ENCODE measurements at places on chromosomes 2 and 18.

- DNase-seq: no peak
These were observed 926.4 kb upstream of the FANCL start for GRCh38 chr2:59167514-59167913.

- DNase-seq: no peak
These were observed 81.3 kb upstream of the SETBP1 start for GRCh38 chr18:44599412-44599811.

DNA sequence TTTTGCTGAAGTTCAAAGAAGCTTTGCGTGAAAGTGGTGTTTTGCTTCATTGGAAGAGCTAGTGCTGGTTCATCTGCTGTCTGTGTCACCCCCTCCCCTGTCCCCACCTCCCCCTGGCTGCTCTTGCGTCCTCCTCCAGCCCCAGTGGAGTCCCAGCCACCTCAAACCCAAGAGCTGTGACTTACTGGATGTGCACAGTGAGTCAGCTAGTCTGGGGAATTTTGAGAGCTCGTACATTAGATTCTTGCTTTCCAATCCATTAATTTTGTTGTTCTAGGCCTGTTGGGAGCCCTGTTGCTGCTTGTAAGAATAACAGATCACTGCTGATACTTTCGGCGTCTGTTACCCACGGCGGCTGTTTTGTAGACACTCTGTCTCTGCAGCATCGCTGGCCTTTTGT, 412.1 kb downstream of the TSN start:
- no peak for DNase-seq

DNA sequence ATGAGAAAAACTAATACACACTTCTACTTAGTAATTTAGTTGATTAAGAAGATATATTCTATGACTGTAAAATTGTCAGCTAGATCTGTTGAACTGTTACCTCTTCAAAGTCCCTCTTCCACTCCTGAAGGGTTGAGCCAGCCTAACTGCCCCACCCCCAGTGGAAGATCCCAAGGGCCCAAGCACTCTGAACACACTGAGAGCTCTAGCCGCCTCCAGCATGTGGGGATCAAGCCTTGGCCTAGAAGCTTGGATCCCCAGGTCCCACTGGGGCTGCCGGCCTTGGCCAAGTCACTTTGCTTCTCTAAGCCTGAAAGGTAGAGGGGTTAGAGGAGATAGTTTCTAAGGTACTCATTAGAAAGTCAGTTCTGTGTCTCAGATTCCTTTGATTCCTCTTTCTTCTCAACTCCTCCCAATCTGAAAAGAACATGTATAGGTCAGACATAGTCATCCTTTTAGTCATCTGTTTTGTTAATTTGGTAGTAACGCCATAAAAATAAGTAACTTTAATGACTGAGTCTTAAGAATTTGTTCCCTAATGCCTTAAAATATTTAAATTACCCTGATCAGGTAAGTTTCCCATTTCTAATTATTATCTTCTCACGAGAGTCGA, 5.6 kb downstream of the CPSF3 start:
- no peak for DNase-seq

GRCh38 chr2:39545957-39546356, 108.9 kb upstream of the MAP4K3 start:
- DNase-seq: no peak

GRCh38 chr2:60095202-60095815, 458.1 kb downstream of the BCL11A start:
- DNase-seq: no peak

GRCh38 chr18:59620381-59620780, 76.8 kb downstream of the CCBE1 start:
- DNase-seq: no peak

GRCh38 chr2:59711121-59711520, 842.3 kb downstream of the BCL11A start:
- DNase-seq: no peak

- DNase-seq: no peak
These were observed 140.7 kb downstream of the WDSUB1 start for GRCh38 chr2:159145745-159146354.

DNA sequence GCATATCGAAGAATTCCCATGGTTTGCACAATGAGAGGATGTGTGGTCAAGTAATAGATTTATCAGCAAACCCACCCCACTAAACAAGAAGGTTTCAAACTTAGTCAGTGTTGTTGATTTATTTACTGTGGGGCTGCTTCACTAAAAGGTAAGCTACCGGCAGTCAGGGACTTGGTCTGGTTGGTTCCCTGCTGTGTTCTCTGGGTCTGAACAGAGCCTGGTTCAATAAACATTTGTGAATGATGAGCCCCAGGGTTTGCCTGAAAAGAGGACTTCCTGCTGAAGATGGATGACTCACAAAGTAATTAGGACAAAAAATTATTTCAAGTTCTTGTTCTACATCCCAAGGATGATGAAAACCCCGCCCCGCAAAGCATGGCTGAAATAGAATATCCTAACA, 108.3 kb downstream of the SPP2 start:
- no peak for DNase-seq

DNA sequence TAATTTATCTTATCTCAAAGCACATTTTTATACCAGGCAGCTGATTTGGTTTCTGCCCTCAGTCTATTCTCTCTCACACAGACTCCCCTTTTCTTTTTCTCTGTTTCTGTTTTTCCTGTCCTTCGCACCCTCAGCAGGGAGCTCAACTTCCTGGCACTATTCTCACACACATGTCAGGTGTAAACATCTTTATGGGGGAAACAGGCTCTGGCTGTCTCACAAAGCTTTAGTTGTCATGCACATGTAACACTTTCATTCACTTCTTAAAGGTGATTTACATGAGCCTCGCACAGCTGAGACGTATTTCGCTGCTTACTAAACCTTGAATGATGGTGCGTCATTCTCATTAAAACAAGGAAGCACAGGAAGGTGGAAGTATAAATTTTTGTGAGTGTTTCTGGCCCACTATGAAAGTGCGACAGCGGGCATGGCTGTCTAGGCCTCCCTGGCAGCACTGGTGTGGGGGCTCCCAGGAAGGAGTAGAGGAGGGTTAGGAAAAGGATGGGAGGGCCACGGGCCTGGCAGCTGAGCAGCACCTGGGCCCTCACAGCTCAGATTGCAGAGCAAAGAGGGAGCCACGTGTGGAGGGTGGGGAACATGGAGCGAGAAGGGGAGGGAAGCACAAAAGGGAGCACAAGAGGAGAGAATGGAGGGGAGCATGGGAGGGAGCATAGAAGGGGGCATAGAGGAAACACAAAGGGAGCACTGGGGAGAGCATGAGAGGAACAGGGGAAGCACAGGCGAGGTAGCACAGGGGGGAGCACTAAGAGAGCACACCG, 46.2 kb upstream of the SNTG2 start:
- no peak for DNase-seq

- no peak for DNase-seq
These were observed 57.3 kb upstream of the CBLN2 start for GRCh38 chr18:72601481-72601880.

GRCh38 chr2:160491911-160492371, 1.7 kb downstream of the RBMS1 start:
- DNase-seq: no peak

- DNase-seq: no peak
These were observed 115.4 kb downstream of the GORASP2 start for GRCh38 chr2:171044416-171044815.

DNA sequence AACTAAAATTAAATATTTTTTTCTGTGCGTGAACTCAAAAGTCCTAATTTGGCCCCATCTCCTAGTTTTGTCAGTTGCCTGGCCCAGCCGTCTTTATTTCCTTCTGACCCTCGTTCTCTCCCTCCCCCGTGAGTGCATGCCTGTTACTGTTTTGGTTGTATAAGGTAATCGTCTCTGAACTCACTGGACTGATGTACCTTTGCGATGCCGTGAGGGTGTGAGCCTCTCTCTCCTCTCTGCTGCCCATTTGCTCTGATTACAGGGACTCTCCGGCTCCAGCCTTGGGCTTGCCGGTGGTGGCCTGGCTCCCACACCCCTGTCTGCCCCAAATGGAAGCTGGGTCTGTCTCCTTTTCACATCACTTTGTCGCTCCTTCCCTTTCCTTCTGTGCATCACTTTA, 66.5 kb upstream of the RBM44 start:
- DNase-seq: no peak

- no peak for DNase-seq
These were observed 194.7 kb downstream of the UXS1 start for GRCh38 chr2:105999211-105999989.

DNA sequence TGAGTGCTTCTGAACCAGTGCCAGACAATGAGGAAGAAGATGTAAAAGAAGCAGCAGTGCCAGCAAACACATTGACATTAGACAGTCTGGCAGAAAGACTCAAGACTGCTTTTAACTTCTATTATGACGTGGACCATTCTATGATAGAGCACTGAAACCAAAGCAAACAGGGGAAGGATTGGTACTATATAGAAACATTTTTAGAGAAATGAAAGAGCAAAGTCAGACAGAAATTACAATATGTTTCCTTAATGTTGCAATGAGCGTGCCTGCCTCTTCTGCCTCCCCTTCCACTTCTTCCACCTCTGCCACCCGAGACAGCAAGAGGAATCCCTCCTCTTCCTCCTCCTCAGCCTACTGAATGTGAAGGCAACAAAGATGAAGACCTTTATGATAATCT, 39.7 kb downstream of the DHX57 start:
- no peak for DNase-seq

DNA sequence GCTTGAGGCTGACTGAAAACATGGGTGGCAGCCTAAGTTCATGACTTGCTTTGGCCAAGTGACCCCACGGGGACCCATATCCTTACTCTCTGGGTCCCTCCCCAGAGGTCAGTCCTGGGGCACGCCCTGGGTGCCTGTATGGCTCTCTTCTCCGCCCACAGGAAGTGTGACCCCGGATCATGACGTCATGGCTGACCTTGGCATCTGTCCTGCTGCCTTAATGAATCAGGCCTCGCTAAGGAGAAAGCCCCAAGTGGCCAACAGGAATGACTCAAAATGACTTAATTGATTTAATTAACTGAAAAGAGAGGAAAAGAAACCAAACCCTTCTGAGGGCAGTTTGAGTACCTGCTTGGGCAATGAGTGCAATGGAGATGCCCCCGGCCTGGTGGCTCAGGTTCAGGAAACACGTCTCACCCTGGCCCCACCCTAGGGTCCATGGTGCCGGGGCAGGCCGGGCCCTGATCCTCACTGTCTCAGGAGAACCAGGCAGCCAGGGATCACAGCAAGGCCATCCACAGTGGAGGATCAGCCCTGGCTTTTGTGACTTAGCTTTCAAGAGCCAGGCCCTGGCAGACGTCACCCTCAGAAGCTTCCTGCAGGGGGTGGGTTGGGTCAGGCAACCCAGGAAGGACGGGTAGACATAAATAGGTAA, 112.0 kb downstream of the CYP26B1 start:
- no peak for DNase-seq

GRCh38 chr2:112710956-112711750, 9.7 kb upstream of the NT5DC4 start:
- DNase-seq: no peak

DNA sequence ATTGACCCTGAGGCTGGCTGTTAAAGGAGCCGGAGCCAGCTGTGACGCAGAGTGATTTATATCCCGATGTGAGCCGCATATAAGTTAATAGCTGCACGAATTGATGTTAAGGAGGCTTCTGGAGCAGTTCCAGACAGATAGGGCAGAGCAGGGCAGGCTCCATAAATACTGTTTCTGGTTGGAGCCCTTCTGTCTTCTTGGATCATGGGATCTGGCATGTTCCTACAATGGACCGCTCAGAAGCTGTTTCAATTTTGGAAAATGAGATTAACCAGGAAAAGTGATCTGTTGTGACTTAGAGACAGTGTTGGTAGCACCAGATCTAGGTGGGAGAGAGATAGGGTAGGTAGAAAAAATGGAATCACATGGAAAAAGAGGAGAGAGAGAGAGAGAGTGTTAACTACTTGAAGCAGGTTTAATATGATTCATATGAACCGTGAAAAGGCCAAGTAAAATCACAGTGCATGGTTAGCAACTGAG, 4.8 kb upstream of the IGFBP5 start:
- no peak for DNase-seq

DNA sequence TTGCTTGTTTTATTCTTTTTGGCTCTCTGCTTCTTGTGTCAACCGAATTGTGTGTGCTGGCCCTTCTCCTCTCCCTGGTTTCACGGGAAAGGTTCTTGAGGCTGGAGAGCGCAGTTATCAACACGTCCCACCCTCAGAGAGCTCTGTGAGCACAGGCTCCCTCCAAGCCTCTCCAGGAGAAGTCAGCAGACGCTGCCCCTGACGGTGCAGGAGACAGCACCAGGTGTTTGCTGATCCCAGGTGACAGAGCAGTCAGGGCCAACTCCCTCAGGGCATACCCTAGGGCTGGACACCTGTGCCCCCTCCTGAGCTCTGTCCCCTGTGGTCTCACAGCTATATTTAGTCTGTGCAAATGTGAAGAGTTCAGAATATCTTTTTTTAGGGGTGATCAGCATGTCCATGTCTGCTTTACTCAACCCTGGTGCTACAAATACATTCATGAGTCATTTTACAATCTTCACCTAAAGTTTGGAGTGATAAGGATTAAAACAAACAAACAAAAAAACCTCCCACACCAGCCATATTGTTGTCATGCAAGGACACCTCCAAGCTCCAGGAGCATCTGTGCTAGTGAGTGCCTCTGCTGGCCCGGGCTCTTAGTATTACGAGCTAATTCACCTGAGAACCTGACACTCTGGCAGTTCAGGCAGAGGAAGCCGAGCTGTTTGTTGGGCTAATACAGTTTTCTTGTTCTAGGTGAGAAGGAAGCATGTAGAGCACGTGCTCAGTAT, 65.9 kb upstream of the TMEM200C start:
- no peak for DNase-seq

- no peak for DNase-seq
These were observed 54.4 kb downstream of the USP14 start for GRCh38 chr18:212780-213179.

- no peak for DNase-seq
These were observed 654 bp upstream of the ASB1 start for GRCh38 chr2:238425979-238426567.

DNA sequence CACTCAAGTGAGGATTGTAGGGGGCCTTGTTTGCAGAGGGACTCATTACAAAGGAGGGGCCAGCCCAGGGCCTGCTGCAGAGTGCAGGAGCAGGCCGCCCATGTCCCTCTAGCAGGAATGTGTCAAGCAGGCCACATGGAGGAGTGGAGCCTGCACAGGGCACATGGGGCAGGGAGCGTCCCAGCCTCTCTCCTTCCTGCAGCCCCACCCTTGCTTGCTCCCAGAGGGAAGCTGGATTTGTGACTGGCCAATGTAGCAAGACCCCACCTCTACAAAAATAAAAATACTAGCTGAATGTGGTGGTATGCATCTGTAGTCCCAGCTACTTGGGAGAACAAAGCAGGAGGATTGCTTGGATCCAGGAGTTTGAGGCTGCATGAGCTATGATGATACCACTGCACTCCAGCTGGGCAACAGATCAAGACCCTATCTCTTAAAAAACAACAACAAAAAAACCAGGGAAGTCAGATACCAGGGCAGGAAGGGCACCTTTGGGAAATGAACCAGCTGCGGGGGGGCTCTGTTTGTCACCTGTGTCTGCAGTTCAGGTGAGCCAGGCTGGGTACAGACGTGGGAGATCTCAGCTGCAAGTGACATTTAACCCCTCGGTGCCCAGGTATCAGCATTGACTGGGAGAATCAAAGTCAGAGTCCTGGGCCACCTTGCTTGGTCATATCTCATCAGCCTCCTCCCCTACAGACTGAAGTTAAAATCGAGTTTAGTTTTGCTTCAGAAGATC, 27.7 kb downstream of the IMPA2 start:
- no peak for DNase-seq

Measured in AG09319 (cell line).